ENCODE measurements at places on chromosomes 4 and X.

DNA sequence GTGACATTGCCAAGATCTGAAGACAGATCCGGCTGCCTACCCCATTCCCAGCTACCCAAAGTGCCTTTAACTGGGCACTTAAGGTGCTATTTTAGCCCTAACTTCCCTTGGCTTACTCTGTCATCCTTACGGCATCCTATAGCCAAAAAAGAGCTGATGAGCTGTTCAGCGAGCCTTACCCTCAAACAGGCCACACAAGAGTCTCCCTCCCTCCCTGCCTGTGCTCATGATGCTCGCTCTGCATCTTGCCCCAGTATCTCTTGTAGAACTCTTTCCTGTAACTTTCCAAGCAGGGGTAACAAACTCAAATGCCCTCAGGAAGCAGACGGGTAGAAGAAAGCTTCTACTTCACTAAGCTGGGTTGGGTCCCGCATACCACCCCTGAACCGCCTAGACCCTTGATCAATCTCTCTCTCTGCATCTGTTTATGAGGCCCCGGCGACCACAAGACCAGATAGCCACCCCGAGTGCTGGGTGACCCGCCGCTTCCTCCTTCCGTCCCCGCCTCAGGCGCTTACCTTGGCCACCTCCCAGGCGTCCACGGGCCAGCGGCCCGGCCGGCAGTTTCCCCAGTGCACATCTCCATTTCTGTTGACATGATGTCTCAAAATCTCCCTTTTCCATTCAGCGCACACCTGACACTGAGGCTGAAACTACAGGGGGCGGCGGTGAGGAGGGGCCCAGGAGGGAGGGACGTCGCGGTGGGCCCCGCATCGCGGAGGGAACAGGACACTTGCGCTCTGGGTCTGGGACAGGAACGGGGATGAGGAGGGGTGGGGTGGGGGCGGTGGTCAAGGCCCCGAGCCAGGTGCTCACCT, 663 bp downstream of the CXorf38 start:
- DNase-seq: peak; percentile 6

DNA sequence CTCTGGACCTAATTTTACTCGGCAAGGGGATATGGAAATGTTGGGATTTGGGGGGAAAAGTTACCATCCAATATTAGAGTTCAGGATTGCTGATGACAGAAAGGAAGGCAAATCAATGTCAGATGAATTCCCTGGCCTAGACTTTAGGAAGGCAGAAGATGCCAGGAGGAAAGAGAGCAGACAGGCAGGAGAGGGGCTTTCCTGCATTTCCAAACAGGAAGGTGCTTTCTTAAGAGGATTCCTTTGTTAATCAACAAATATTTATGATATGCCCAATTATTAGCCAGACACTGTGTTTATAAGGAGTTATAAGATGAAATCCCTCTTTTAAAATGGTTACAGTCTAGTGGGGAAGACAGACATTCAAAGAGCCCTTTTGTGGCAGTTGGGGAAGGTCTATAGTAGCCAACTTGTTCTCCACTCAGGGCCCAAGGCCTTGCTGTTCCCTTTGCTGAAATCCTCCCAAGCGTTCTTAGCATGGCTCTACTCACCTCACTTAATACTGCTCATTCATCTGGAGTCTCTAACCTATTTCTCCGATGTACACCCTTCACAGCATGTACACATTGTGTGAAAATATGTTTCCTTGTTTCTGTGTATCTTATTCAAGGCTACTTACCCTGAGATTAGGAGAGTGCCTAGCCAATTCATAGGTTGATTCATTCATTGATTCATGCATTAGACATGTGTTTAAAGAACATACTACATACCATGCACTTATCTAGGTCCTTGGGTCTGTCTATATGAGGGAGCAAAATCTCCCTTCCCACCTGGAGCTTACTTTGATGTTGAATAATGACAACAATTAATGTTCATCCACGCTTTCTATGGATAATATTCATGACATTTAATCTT, 5.3 kb downstream of the IGFBP7 start:
- DNase-seq: no peak

GRCh38 chr4:170336238-170336775, 246.6 kb upstream of the AADAT start:
- no peak for DNase-seq

DNA sequence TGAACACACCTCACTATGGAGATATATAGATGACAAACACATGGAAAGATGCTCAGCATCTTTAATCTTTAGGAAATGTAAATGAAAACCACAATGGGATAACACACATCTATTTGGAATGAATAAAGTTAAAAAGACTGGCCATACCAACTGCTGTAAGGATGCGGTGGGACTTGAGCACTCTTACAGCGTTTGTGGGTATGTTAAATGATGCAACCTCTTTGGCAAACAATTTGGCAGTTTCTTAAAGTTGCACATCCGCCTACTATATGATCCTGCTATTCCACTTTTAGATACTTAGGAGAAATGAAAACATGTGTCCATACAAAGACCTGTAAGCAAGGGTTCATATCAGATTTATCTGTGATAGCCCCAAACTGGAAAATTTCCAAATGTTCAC, 50.7 kb downstream of the MRPL1 start:
- no peak for DNase-seq

DNA sequence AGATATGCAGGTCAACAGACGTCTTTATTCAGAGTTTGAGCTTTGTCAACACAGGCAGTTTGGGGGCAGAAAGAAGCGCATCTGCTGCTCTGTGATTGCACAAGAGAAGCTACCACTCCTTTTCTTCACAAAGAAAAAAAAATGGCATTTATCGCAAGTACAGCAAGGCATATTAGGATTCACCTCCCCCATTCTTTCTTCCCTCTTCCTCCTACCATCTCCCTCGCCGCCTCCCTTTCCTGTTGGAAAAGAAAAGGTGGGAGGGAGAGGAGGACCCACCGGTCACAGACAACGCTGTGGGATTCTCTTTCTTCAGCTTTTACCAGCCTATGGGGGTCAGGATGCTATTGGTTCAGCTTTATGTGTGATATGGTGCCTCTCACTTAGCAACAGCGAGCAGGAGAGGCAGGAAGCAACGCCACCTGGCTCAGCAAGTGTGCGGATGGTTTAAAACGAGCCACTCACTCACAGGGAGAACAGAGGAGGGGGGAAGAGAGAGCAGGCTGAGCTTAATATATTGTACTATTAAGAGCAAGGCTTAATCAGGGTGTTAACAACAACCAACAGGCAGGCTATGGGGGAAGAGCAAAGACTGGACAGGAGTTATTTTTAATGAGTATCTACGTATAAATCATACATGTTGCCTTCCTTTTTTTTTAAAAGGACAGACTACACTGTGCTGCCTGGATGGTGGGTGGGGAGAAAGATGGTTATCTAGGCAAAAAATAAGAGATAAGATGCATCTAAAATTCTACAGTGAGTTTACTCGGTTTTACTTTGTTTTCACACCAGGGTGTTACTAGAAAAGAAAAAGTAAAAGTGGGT, 104.7 kb downstream of the MAML3 start:
- peak; percentile 77 for DNase-seq

DNA sequence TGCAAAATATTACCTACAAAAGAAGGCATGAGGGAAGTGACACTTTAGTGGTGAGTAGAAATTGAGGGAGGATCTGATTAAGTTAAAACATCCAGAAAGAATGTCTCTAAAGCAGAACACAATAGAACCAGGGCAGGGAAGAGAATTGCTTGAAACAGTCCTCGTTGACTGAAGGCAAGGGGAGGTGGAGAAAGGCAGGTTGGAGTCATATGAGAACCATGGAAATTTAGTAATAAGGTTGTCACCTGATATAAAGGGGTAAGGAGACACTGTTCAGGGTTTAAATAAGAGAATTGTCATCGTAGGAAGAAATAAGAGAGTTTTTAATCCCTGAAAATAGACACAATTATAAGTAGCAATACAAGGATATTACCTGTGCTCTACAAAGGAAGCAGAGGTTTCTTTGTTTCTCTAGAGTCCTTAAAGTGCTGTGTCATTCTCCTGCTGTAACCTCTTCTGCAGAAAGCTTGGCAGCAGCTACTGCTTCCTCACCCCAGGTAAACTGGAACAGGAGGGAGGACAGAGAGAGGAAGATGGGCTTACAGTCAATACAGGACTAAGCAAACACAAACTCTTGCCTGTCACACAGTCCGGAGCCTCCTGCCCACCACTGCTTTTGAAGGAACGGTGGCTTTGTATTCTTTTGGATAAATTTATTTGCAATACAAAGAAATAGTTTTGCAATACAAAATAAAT, 258.4 kb downstream of the PPARGC1A start:
- peak; percentile 37 for DNase-seq

- no peak for DNase-seq
Measured at GRCh38 chrX:137101273-137101990, 67.6 kb upstream of the GPR101 start.

GRCh38 chrX:132954323-132954722, 4.1 kb downstream of the HS6ST2 start:
- DNase-seq: no peak

GRCh38 chr4:21992330-21992729, 43.8 kb upstream of the KCNIP4 start:
- no peak for DNase-seq

- no peak for DNase-seq
Measured at GRCh38 chr4:795726-796119, 30.2 kb downstream of the CPLX1 start.

DNA sequence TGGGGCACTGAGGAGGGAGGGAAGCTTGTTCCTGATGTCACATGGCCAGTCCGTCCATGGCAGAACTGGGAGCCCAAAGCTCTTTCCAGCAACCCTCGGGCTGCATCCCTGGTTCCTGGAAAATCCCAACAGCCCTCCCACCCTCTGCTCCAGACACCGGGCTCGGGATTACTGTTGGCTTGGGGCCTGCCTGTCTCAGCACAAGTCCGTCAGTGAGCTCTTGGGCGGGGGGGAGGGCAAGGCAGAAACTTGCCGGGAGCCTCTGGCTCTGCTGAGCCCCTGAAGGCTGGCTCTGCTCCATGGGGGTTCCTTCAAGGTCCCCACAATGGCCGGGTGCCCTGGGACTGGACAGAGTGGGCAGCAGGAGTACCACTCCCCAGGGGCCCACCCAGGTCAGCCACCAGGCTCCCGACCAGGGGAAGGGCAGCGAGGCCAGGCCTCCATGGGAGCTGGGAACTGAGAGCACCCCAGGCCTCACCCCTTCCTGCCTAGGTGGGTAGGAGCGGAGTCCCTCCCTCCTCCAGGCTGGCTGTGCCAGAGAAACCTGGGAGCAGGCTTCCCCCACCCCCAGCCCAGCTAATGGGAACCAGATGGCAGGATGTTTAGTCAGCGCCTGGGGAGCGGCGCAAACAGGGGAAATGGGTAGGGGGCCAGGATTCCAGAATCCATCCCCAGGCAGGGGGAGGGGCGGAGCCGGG, 6.4 kb upstream of the HAUS7 start:
- DNase-seq: no peak

DNA sequence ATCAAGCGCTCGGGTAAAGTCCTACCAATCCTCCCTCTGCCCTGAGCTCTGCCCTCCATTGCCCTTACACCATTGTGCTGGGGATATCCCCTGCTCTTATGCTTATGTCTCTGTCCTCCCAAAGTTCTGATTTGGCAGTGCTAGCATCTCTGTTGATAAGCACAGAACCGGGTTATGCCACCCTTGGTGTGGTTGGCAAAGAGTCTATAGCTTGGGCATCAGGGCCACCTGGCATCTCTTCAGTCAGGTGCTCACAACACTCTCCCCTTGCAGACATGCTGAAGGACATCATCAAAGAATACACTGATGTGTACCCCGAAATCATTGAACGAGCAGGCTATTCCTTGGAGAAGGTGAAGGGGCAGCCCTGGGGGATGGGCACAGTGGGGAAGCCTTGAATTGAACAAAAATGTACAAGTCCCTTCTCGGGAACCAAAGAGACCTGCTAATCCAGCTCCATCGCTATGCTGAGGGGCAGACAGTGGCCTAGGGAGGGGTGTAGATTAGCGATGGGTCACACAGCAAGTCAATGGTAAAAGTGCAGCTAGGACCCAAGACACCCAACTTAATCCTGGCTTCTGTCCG, 3.8 kb downstream of the MAGED2 start:
- no peak for DNase-seq

GRCh38 chr4:153494562-153494961, 28.4 kb downstream of the TMEM131L start:
- DNase-seq: no peak

DNA sequence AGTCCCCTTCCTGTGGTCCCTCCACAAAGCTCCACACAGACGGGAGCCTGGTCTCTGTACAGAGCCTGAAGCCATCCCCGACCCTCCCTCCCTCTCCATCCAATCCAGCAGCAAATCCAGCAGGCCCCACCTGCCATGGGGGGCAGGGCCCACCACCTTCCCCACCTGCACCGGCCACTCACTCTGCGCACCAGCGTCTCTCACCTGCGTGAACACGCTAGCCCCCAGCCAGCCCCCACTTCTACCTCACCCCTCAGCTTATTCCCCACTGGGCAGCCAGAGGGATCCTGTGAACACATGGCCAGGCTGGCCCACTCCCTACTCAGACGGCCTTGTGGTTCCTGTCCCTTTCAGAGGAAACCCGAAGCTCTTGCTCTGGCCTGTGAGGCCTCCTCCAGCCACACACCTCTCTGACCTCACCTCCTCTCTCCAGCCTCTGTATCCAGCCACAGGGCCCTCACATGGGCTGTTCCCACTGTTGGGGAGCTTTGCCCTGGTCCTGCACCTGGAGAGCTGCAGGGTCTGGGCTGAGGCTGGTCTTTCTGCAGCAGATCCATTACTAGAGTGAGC, 70.9 kb downstream of the WFS1 start:
- no peak for DNase-seq

DNA sequence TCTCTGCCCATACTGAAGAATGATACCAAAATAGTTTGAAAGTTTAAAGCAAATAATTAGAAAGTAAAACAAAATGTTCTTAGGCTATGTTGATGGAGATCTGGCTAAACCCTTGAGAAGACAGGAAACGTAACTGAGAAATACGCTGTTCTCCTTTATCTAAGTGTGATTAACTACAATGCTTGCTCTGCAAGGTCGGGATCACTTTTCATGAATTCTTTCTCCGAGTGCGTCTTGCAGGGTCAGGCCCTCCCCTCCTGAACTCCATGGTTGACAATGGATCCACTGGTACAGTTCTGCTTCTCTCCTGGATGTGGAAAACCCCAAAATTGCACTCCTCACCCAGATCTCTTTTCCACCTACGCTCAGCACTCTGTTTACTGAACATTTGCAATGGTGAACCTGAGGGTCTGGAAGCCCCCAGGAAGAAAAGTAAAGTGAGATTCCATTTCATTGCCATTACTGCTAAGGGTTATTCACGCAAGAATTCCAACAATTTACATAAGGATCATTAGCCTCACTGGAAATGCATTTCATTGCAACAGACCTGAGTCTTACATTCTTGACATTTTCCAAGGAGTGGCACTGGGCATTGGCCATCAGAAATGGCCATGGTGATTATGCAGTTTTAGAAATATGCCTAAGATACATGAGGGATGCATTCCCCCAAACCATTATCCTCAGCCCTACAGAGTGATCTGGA, 24.6 kb upstream of the WWC2 start:
- no peak for DNase-seq

DNA sequence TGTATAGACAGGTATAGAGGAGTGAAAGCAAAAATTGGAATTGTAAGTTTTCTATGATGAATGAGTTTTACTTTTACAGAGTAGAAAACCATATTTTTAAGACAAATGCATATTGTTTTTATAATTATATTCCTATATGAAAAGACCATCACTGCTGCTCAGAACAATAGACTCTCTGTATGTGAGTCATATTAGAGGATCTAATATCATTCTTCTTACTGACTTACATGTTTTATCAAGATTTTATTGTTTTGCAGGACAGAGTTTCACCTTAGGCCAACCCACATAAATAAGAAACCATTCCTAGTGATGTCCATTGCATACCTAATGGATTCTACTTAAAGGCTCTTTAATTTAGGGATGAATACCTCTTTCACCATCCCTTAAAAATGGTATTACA, 88.6 kb downstream of the NR3C2 start:
- no peak for DNase-seq
